ENCODE measurements at places on chromosomes 1 and 21. TPM values are rescaled to one million over a fixed set of nuclear protein-coding genes. Genes with fewer than 3 reads are reported as not detected.

ASH1L gene
- 35.4 TPM for total RNA-seq

VCAM1 gene
- 8.7 TPM for total RNA-seq

TNFRSF18 gene
- total RNA-seq: not detected

ZMYND12 gene
- 0.68 TPM for total RNA-seq
